GM12892 (cell line): ENCODE measurements at places on chromosomes 7 and 10.

GRCh38 chr10:104515678-104516199 is 125.4 kb upstream of the SORCS3 start:
- no peak for DNase-seq

DNA sequence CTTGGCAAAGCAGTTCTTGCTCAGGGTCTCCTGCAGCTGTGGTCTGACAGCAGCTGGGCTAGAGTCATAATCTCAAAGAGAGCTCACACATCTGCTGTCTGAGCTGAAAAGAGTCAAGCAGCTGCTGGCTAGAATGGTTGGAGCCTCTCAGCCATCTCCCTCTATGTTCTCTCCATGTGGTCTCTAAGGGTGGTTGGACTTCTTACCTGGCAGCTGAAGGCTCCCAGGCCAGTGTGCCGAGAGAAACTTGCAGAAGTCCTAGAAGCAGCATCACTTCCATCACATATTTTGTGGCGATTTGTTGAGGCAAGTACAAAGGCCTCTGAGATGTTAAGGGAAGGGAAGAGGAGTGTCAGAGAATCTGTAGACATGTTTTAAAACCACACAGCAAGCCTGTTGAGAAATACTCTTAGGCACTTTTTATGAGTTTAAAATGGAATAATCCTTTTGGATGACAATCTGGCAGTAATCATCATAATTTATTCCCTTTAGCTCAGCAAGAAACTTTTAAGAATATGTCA is 93.2 kb downstream of the REEP3 start:
- no peak for DNase-seq

- no peak for DNase-seq
These were observed 163.0 kb upstream of the LAMB4 start for GRCh38 chr7:108293149-108293612.

GRCh38 chr7:151964951-151965350 is 8.7 kb downstream of the GALNTL5 start:
- DNase-seq, result no peak

GRCh38 chr7:79789584-79790345 is 336.3 kb upstream of the MAGI2 start:
- no peak for DNase-seq

DNA sequence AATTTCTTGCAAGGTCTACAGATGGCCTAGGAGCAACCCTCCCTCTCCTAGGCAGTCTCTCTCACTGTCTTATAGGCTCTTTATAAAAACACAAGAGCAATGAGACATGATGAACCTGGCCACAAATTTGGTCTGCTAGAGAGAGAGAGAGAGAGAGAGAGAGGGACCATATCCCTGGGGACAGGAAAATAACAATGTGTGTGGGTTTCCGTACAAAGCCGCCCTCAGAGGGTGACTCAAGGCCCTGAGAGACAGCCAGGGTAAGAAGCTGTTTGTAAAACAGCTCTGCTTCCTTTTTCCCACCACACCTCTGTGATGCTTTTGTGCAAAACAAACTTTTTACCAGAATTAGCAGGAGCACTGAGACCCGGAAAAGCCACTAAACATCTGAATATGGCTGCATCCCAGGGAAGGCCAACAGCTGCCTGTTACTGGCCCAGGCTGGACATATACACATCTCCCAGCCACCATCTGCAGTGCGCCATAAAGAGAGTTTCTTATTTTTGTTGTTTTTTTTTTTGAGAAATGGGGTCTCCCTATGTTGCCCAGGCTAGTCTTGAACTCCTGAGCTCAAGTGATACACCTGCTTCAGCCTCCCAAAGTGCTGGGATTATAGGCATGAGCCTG is 18.4 kb downstream of the GIMAP5 start:
- DNase-seq, result no peak

GRCh38 chr7:30595436-30596013 is 847 bp downstream of the GARS1 start:
- DNase-seq, result no peak

DNA sequence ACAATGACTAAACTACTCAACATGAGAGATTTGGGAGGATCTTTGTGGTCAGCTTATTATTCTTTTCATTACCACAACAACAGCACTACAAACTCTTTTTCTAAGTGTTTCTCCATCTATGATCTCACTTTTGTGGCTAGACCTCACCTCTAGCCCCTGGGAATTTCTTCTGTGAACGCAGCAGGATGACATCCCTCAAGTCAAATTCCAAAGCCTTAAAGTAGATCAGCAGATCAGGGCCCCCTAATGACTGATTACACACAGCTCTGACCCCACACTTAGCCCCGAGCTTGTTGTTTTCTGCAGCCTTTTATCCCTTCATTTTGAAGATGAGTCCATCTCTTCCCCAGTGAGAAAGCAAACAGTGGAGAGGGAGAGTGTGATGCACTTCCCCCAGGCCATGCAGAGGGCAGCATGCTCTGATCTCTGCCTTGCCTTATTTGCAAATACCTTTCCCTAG is 27.3 kb downstream of the TFAM start:
- no peak for DNase-seq

DNA sequence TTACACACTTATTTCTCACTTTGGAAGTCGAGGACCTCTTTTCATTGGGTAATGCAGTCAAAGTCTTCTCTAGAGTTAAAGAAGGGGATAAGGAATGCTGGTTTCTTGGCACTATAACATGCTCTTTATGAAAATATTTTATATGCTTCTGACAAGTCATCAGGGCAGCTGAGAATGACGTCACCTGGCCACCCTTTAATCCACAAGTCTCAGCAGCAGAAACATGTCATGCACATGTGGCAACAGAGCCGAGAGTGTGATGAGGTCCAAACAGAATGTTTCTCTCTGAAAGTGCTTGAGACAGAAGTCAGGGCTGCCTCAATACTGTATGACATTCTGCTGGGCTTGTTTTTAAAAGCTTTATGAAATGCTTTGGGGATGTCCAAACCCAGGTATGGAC is 63.5 kb upstream of the C10orf90 start:
- no peak for DNase-seq

DNA sequence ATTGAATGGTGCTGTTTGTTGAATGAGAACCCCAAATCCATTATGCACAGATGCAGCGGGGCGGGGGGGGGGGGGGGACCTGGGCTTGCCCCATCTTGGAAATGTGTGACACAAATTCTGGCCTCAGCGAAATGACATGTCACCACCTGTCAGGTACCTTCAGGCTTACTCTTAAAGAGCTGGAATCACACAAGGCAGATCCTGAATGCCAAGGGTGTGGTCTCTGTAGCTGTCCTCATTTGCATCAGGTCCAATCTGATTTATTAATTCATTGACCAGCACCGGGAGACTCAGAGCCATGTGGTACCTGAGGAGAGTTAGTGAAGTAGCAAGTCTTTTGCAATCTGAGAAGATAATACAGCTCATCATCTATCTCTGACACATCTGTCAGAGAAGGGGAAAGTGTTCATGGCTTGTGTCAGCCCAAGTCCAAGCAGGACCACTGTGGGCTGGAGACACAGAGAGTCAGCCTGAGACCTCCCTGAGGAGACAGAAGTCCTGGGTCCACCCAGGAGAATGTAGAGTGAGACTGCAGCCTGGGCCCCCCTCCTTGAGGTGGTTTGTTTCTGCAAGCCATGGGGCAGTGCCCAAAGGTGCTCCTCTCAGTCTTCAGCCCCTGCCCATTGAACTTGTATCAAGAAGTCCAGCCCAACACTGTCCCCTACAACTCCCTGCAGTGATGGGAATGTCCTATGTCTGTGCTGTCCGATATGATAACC is 46.7 kb downstream of the ADCYAP1R1 start:
- DNase-seq, result no peak

- DNase-seq, result no peak
These were observed 674.2 kb upstream of the NRP1 start for GRCh38 chr10:34008656-34009055.

DNA sequence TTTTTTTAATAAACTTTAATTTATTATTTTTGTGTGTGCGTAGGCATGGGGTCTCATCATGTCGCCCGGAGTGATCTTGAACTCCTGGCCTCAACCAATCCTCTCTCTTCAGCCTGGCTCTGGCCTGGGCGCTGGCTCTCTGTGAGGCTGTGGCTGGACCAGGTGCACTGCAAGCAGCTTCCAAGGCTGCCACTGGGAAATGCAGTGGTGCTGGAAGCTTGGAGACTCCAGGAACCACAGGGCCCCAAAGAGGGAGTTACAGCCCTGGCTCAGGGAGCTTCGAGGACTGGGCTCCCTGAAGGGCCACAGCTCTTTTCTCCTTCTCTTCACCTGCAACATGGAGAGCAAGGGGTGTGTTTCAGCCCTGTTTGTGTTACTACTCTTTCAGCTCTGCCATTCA is 36.7 kb upstream of the BNIP3 start:
- DNase-seq, result no peak

DNA sequence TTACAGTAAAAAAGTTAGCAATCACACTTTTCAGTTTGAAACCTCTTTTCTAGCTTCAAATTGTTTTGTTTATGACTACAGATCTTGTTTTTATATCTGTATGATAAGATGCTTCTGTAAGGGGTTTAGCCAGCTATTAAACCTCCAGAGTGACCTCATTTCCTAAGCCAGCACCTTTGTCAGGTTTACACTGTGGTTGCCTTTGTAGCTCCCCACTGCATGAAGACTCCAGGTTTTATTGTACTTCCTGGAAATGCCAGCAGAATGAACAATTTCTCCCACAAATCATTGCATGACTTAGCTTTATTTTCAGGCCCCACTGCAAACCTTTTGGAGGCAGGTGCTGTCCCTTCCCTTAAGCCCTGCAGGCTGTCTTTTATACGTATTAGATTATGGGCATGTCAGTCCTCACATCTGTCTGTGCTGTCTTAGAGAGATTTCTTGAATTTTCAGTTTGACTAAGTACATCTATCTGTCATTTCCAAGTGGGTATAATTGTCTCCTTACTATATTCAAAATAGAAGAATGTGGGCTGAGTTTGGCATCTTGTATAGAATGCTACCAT is 8.2 kb upstream of the AGR3 start:
- DNase-seq, result no peak

GRCh38 chr7:5692112-5692844 is 89.2 kb downstream of the RNF216 start:
- DNase-seq, result no peak

DNA sequence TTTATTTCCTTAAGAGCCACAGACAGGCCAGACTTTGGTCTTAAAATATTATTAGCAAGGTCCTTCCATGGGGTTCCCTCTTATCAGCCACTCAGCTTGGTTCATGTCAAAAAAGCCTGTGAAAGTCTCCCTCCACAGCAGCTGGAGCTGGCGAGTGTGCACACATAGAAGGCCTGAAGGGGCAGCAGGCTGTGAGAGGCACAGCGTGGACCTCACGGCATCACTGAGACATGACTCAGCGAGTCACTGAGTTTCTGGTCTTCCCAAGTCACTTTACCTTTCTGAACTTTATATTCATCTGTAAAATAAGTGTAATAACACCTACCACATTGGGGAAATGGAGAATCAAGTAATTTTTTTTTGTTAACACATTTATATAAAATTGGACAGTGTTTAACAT is 8.7 kb downstream of the TAF3 start:
- DNase-seq, result no peak

DNA sequence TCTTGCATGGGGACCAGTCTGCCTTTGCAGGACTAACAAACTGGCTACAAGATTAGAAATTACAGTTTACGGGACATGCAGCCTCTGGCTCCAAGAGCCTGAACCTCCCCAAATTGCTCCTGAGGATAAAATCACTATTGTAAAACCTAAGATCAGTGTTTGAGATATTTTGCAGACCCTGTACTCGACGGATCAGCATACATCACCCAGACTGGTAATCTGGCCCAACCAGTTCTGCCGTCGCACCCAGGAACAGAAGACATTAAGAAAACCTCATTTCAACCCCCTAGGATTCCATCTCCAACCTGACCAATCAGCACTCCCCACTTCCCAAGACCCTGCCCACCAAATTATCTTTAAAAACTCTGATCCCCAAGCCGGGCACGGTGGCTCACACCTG is 27.1 kb upstream of the DNMBP start:
- no peak for DNase-seq

- DNase-seq, result no peak
These were observed 19.1 kb downstream of the CNOT4 start for GRCh38 chr7:135490783-135491182.

GRCh38 chr10:33461295-33461640 is 126.8 kb upstream of the NRP1 start:
- no peak for DNase-seq

- DNase-seq, result no peak
These were observed 19.7 kb upstream of the PTPRZ1 start for GRCh38 chr7:121853307-121853706.

DNA sequence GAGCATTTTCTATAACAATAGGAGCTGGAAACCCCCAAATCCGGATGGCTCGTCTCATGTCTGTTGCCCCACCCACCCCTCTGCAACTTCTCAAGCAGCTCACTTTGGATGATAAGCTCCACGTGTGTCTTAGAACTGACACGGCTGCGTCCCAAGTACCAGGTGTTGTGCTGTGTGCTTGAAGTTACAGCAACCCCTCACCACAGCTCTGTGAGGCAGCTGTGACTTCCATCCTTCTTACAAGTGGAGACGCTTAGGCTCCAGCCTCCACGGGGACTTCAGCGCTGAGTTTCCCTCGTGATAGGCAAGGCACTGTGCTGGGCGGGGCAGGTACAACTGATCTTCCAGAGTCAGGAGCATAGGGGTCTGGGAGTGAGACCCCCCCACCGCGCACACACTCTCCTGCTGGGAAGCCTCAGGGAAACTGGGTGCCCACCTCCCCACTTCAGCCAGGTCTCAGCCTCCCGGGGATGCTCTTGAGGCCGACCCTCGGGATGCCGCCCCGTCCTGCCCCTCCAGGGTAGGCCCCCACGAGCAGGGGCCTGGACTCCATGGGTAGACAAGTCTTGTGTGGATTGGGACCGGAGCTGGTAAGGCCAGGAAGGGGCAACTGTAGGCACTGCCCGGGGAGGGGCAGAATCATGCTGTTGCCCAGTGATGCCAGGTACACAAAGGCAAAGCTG is 31.4 kb downstream of the EN2 start:
- no peak for DNase-seq

- DNase-seq, result no peak
These were observed 6.0 kb downstream of the ADD3 start for GRCh38 chr10:110013630-110014293.

- no peak for DNase-seq
These were observed 91.9 kb downstream of the CNTNAP2 start for GRCh38 chr7:146208492-146208891.

DNA sequence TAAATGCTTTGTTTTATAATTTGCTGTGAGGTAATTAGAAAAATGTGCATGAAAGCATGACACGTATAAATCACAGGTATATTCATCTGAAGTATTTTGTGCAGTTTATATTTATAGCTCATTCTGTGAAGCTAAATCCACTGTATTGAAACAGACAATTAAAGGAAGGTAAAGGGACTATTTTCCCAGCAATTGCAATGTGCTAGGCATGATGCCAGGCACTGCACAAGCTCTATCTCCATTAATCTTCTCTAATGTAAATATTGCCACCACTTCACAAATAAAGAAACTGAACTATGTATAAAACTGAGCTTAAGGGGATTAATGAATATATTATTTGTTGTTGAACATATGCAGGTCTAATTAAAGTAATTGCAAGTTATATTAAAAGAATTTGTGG is 1012.5 kb downstream of the NRG3 start:
- DNase-seq, result no peak
